ENCODE measurements at places on chromosomes 12 and 14.
A peak's percentile ranks its signal among the peaks of the same experiment; 100 is the strongest.

DNA sequence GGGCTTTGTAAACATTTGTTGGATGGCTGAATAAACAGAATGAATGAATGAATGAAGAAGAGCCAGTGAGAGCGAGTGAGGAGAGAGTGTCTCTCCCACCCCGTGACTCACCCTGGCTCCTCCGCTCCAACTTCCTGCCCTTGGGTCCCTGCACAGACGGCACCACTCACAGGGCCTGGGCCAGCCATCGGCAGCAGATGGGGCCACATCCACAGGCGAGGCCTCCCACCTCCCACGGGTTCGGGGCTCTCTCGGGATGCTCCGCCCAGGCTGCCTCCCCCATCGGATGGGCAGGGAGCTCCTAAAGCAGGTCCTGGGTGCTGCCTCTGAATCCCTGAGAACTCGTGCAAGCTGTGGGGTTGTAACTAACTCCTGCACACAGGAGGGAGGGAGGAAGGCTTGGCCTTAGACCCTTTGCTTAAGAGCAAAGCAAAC, 41.3 kb downstream of the CCNK start:
- no peak for DNase-seq

GRCh38 chr12:28027947-28028724, 55.6 kb upstream of the PTHLH start:
- DNase-seq, result no peak

- peak; percentile 34 for DNase-seq
These were observed 9.0 kb upstream of the PAX9 start for GRCh38 chr14:36652542-36653201.

GRCh38 chr12:114657597-114657920, 26.4 kb downstream of the TBX3 start:
- no peak for DNase-seq

GRCh38 chr12:52582971-52583456, 9.4 kb upstream of the KRT74 start:
- peak; percentile 90 for DNase-seq

- DNase-seq, result no peak
These were observed 1.3 kb upstream of the NGB start for GRCh38 chr14:77272261-77272660.

DNA sequence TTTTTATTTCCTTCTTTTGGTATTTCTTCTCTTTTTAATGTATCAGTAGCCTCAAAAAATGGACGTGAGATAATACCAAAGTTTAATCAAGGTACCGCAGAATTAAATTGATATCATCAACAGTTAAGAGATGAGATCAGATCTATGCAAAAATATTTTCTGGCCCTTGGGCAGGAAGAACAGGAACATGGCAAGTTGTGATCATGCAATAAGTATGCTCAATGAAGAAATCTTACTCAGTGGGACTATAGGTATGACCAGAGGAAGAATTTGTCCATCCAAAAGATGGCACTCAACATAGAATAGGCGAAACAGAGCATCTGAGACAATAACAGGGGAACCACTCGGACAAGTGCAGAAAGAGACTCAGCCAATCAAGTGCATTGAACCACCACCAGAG, 914 bp upstream of the GARIN2 start:
- DNase-seq, result no peak

- DNase-seq, result no peak
These were observed 7.3 kb downstream of the TESC start for GRCh38 chr12:117091758-117092510.

GRCh38 chr12:41287500-41288141, 99.5 kb downstream of the PDZRN4 start:
- DNase-seq, result no peak

GRCh38 chr14:81252278-81252677, 31.5 kb upstream of the GTF2A1 start:
- no peak for DNase-seq

GRCh38 chr12:106187842-106188241, 49.1 kb upstream of the NUAK1 start:
- DNase-seq, result no peak

GRCh38 chr14:35222872-35223466, 69.2 kb upstream of the PSMA6 start:
- no peak for DNase-seq

GRCh38 chr12:7026854-7027253, 8.6 kb upstream of the LPCAT3 start:
- DNase-seq, result no peak

- DNase-seq, result no peak
These were observed 575.5 kb downstream of the ALG10 start for GRCh38 chr12:34597548-34598351.

GRCh38 chr12:111274777-111275176, 94.1 kb downstream of the PHETA1 start:
- peak; percentile 22 for DNase-seq

GRCh38 chr12:113727651-113728061, 238.5 kb downstream of the RBM19 start:
- DNase-seq, result no peak

- no peak for DNase-seq
These were observed 24.3 kb downstream of the EMP1 start for GRCh38 chr12:13220838-13221237.

DNA sequence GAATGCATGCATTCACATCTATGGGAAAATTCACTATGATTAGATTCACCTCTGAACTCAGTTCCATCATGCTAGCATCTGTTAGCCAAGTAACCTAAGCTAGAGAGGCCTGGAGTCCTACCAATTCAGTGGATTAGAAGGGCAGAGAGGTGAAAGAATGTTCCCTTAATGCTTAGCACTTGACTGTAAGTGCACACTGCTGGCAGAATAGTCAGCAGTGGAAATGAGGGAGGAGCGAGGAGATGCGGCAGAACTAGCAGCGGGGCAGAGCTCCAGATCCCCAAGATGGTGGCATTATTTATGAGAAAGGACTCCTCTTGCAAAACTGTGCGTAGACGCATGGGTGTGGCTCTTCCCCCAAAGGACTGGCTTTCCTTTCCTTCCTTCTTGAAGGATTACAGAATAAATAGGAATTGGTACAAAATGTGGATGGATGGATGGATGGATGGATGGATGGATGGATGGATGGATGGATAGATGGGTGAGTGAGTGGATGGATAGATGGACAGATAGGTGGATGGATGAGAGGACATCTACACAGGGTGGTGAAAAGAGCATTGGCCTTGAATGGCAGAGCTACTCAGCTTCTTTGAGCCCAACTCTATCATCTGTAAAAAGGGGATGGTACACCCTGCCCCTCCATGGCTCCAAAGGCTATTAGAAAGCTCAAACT, 227.2 kb downstream of the CHST11 start:
- no peak for DNase-seq

DNA sequence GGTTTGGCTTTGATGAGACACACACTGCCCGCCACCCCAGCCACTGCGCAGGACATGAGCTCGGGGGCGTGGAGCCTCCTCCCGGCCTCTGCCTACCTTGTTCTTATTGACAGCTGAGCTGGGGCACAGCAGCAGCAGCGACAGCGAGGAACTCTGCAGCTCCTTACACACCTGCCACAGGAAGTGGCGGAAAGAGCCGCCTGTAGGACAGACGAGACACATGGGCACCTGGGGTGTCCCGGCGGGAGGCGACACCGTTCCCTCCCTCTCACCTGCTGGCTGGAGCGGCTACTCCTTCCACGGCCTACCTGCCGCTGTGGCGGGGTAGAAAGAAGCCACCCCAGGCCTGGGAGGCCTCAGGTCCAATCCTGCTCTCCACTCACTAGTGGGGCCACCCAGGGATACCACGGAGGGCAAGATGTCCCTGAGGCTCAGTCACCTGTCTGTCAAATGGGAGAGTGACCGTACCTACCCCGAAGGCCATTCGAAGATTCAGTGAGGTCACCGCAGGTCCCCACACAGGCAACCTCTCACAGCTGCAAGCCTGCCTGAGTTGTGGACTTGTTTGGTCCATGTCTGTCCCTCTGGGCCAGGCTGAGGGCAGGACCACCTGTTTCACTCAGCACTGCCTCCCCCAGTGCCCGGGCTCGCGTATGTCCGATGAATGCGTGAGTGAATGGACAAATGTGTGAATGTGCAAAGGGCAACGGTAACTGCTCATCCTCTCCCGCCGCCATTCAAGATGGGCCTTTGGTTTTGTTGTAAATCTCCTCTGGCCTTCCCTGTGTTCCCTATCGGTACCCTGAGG, 42.6 kb downstream of the TRAFD1 start:
- DNase-seq, result no peak

DNA sequence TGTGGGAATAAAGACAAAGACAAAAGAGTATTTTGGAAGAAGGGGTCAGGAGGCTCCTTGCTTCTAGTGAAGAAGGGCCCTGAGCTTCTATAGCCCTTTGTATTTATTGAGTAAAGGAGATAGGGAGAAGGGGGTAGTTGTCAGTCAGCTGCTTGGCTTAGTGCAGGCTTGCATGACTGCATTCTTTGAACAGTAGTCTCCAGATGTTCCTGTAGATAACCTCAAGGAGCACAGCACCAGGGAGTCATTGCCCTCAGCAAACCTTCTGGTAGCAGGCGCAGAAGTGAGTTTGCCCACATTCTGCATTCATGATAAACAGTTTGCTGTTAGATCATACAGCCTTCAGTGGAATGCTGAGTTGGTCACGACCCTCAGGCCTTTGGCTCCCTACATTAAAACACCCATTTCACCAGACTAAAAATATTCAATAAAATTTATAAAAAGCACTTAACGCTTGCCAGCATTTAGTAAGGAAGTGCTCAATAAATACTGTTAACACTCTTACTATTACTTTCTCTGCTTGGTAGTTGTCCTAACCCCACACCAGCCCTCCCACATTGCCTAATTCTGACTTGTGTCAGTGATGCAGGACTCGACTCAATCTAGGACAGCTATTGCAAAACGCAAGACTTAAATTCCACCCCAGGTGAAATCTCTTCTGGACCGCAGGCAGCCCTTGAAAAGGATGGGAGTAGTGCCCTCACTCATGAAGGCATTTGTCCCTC, 3.0 kb upstream of the DHRS4 start:
- no peak for DNase-seq

DNA sequence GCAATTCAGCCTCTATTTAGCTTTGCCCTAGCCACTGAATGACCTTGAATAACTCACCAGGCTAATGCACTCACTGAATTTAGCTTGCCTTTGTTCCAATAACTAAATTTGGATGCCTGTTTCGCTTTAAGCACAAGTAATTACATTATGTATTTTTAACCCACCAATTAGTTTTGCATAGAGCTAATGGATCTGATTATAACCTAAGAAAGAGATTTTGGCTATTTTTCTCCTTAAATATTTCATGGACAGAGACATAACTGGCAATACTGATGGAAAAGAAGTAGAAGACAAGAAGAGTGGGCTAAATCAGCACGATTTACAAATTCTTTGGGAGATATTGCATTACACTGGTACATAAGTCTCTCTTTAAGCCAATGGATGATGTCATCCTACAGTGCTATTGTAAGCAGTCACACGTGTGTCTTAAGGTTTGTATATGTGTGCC, 85.7 kb downstream of the AKAP6 start:
- no peak for DNase-seq

DNA sequence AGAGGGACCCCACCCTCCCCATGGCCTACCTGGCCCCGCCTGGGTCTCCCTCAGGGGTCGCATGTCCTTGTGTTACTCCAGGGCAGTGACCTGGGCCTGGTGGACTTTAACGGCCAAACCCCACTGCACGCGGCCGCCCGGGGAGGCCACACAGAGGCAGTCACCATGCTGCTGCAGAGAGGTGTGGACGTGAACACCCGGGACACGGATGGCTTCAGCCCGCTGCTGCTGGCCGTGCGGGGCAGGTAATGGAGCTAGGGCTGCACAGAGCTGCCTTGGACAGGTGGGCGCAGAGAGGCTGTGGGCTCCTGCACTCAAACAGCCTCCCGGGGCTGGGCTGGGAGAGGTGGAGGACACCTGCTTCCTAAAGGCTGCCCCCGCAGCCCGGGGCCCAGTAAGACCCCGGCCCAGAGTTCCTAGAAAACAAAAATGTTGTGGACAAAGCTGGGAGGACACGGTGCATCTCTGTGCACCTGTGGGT, 21.6 kb downstream of the ASPG start:
- no peak for DNase-seq

DNA sequence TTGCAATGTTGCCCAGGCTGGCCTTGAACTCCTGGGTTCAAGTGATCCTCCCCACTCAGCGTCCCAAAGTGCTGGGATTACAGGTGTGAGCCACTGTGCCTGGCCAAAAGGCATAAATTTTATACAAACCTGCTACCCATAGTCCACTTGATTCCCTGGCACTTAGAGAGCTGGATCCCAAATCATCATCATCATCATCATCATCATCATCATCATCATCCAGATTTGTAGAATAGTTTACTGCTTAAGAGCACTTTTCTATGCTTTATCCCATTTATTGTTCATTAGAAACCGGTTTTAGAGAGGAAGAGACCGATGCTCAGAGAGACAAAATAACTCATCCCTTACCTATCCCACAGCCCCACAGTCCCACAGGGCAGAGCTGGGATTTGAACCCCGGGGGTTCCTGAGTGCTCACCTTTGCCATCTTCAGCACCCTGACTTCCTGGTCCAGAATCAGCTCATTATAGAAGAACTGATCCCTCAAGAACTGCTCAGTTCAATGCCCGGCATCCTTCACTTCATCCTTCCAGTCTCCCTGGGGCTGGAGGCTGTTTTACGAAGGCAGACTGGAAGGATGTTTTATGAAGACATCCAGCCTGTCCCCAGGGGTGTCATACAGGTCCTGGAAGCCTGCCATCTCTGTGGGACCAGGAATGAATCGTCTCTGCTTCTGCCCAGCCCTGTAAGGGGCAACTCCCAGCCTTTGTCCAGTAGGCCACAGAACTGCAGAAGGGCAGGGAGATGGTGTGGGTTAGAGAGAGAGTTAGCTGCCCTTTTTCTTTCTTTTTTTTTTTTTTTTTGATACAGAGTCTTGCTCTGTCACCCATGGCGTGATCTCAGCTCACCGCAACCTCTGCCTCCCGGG, 20.2 kb upstream of the OASL start:
- DNase-seq, result no peak

- no peak for DNase-seq
These were observed 20.1 kb downstream of the PACS2 start for GRCh38 chr14:105334383-105335230.

GRCh38 chr14:75578102-75578785, at the start of gene FLVCR2:
Gene FLVCR2, plus strand, starts transcription at chr14:75578620. Its CDS starts 353 bp downstream, at chr14:75578973.
- peak; percentile 79 for DNase-seq

DNA sequence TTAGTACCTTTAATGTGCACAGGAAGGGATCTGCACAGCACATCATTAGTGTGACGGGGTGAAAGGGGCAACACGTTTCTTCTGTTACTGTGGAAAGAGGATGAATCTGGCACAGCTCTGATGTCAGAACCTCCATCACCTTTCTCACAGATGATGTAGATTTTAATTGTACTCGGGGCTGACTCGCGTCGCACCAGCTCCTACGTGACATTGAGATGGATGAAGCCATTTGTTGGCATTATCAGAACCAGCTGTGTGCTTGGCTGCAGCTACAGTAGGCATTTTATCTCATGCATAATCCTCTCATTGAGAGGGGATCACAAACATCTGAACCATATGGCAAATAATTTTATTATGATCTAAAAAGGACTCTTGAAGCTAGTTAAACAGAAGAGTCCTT, 173.6 kb downstream of the PDZRN4 start:
- no peak for DNase-seq

- no peak for DNase-seq
These were observed 26.7 kb downstream of the CLECL1 start for GRCh38 chr12:9706086-9706685.

- no peak for DNase-seq
These were observed 576.1 kb downstream of the ALG10 start for GRCh38 chr12:34598352-34598827.

- DNase-seq, result no peak
These were observed 4.3 kb upstream of the HIF1A start for GRCh38 chr14:61690982-61691381.

- DNase-seq, result no peak
These were observed 34.5 kb downstream of the SMOC1 start for GRCh38 chr14:69913686-69914085.
